ENCODE measurements at places on chromosomes 7 and 10.
A peak's percentile ranks its signal among the peaks of the same experiment; 100 is the strongest.

- DNase-seq = no peak
Measured at GRCh38 chr10:62860946-62861345, 44.8 kb upstream of the EGR2 start.

DNA sequence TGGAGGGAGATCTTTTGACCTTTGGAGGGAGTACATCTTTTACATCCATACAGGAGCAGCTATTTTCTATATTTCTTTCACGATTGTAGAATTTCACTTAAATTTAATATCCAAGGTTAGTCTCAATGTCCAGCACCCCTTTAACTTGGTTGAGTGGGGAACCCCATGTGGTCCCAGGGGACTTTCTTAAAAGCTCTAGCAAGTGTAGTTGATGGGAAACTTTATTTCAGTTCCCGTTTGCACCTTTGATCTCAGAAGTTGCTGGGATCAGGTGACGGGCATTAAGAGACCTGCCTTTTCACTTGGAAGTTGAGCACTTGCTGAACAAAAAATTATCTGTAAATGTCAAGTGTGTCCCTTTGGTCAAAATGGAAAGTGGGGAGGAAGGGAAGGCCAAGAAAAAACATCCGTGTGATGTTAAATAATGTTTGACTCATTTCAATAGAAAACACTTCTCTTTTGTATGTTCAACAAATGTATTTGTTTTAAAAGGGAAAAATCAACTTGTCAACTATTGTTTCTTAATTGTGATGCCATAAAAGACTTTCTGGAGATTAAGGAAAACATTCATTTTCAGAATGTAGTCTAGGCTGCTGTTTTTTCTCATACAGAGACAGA is 370.1 kb upstream of the GALNT17 start:
- DNase-seq = no peak

- no peak for DNase-seq
Measured at GRCh38 chr7:24704311-24704710, 53.0 kb downstream of the GSDME start.

DNA sequence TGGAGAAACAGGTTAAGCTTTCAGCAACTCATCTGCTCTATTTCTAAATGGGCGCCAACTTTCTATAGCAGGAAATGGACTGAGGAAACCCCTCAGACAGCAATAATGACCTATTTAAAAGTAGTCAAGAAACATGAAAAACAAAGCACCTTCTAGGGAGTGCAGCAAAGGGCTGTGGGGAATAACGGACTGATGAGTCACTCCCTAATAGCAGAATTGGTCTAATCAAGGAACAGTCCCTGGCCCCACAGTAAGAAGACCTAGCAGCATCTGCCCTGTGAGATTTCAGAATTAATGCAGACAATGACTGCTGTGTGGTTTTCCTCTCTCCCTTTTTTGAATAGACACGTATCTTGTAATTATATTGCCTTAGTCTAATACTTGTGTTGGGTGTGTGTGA is 602.9 kb downstream of the IPMK start:
- no peak for DNase-seq

DNA sequence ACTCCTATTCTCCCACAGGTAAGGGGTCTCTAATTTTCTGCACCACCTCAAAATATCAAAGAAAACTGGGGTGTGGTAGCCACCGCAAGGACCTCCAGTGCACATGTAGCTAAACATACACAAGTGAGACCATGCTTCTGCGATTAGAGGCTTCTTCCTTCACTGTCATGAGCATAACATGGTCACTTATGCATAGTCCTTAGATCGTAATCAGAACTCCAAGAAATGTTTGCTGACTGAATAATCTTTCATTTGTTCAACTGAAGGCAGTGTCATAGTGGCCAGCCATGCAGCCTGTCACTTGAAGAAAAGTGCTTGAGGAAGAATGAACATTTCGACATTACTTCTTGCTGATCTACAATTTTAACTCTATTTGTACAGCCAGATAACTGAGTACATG is 14.6 kb downstream of the TWIST1 start:
- DNase-seq = no peak

- peak; percentile 3 for DNase-seq
Measured at GRCh38 chr10:35640474-35640873, 1.6 kb downstream of the FZD8 start.

- no peak for DNase-seq
Measured at GRCh38 chr10:80523773-80524172, 13.9 kb upstream of the SH2D4B start.

GRCh38 chr10:12019283-12019971 is 23.2 kb downstream of the UPF2 start:
- no peak for DNase-seq

DNA sequence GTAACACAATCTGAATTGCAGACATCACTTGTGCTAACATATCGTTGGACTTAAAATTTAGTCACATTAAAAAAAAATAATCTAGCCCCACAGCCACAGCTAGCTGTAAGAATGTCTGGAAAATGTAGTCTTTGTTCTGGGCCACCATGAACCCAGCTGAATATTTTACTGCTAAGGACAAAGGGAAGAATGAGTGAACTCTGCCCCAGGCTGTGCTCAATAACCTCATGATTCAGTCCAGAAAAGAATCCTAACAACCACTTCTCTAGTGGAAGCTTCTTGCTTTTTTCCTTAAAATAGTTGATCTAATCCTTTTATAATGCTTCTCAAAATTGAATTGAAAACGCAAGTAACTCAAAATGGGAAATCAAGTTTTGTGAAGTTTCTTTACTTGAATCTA is 25.6 kb upstream of the SOSTDC1 start:
- DNase-seq = no peak

GRCh38 chr7:14974688-14975087 is 72.1 kb upstream of the DGKB start:
- DNase-seq = no peak

DNA sequence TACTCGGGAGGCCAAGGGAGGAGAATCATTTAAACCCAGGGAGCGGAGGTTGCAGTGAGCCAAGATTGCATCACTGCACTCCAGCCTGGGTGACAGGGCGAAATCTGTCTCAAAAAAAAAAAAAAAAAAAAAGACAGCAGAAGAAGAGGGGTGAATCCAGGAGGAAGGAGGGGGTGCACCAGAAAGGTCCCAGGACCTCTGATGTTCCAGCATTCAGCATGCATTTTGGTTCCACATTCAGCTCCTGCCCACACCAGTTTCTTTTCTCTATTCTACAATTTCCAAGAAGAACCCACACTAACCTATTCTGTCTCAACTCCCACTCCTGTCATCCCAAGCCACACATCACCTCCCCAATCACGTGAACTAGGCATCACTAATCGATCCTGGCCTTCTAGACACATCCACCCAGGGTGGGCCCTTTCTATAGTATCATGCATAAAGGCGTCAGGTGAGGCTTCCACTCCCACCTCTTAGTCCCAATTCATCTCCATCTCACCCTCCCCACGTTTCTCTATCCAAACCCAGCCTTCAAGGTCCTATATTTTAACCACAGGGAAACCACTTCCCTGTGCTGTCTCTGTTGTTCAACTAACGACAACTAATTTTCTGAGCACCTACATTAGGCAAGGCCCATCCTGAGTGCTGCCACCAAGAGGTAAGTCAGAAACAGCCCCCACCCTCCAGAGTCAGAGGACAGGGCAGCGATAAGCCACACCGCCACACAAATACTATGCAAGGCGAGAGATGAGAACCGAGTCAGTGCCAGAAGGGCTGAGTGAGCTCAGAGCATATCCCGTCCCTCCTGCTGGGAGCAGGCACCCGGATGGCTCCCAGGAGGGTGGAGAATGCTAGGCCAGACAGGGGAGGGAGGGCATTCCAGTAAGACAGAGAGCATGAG is 2.2 kb downstream of the ANXA11 start:
- peak; percentile 54 for DNase-seq

- DNase-seq = no peak
Measured at GRCh38 chr10:77925410-77925794, 1.2 kb downstream of the DLG5 start.

DNA sequence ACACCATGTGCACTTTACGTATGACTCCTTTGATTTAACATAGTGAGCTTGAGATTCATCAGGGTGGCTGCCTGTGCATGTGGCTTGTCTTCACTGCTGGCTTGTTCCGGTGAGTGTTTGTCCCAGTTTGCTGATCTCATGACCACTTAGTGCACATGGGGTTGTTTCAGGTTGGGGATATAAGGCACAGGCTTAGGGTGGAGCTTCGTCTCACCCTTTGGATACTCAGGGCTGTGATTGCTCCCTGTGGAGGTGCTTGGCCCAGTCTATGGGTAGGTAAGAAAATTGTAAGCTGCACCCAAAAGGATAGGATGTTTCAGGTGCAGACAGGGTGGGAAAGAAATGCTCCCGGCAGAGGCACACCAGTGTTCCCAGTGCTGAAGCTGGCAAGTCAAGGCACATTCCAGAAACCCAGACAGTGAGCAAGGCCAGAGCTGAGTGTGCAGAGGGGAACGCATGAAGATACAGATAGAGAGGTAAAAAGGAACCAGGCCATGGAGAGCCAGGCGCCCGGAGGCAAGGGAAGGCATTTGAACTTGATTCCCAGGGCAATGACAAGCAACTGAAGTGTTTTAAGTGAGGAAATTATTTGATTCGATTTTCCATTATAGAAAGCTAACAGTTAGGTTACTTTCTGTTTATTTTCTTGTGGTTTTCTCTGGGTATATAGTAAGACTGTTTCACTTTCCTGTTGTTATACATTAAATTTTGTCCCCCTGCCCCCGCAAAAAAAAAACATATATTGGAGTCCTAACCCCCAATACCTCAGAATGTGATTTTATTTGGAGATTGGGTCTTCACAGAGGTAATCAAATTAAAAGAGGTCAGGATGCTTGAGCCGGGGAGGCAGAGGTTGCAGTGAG is 289.8 kb upstream of the KLF6 start:
- no peak for DNase-seq

DNA sequence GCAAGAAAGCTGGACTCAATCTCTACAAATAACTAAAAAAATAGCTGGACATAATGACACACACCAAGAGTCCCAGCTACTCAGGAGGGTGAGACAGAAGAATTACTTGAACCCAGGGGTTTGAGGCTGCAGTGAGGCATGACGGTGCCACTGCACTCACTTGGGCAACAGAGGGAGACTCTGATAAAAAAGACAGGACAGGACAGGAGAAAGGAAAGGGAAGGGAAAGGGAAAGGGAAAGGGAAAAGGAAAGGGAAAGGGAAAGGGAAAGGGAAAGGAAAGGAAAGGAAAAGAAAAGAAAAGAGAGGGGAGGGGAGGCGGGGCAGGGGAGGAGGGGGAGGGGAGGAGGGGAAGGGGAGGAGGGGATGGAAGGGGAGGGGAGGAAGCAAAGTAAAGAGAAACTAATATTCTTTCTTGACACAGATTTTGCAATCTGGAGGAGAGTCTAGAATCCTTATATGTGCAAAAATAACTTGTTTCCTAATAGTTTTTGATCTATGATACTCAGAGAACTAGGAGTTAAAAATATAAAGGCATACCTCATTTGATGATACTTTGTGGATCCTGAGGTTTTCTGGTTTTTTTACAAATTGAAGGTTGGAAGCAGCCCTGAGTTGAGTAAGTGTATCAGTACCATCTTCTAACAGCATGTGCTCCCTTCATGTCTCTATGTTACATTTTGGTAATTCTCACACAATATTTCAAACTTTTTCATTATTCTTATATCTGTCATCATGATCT is 8.0 kb downstream of the SAR1A start:
- no peak for DNase-seq

DNA sequence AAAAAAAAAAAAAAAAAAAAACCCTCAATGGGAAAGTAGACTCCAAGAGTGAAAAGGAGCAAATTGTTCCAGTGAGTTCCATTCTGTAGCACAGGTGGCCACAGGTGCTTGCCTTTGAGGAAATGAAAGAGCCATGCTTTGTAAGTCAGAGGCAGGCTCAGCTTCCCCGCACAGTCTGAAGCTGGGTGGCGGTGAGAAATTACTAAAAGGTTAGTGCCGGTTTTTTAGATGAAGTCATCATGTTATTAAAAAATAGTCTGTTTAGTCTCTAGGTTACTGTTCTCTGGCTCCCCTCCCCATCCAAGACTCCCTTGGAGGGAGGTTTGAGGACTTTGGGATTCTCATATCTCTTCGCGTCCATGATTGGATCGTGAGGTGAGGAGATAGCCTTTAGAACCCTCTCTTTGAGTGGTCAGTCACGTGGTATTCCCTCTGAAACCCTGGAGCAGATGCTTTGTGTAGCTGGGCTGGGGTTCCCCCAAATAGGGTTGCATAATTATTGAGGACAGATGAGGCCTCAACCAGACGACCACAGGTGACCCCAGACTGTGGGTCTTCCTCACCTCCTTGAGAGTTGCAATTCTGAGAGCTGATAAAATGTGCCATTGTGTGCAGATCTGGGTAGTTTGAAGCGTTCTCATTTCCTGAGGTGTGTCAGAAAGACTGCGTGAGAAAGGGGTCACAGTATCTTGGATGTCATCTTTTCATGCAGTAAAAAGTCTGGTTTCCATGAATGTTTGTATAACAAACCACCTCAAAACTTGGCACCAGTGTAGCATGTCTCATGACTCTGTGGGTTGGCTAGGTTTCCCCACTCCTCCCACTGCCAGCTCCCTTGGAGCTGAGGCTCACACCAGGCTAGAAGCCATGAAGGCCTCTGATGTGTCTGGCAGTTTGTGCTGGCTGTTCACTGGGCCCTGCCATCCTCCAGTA is 27.1 kb downstream of the OGDH start:
- no peak for DNase-seq

- no peak for DNase-seq
Measured at GRCh38 chr7:89002981-89003956, 207.7 kb upstream of the TEX47 start.

DNA sequence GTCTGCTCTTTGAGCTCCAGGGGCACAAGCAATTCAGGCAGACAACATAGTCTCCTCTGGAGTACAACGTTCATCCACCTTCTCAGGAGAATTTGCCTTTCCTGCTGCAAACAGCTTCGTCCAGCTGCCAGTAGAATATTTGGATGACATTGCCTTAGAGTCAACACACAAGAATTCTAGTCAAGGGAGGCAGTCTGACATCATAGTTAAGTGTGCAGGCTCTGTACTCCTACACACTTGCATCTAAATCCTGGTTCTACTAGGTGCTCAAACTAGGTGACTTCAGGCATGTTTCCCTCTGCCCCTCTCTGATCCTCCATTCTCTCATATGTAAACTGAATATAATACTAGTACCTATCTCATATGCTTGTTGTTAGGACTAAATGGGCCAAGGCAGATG is 314.8 kb downstream of the HPSE2 start:
- DNase-seq = no peak

Data from NCI-H2107 (cell line).